ENCODE measurements at places on chromosomes 12 and 14.

- DNase-seq = no peak
Measured at GRCh38 chr12:26726956-26727355, 106.0 kb downstream of the ITPR2 start.

DNA sequence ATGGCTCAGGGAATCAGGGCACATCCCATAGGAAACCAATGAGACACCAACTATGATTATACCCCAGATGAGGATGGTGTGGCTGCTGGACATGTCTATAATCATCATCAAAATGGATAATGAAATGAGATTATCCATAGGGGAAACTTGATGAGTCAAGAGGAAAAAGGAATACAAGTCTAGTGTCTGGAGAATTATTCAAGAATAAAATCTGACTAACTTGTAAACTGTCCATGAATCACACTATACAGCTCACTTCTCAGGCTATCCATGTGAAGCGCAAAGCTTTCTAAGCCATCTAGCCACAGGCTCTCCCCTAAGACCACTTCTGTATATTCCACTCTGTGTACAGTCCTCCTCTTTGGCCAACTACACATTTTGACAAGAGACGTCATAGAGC is 52.5 kb downstream of the DUSP16 start:
- no peak for DNase-seq

GRCh38 chr12:105071981-105072380 is 12.3 kb downstream of the ALDH1L2 start:
- no peak for DNase-seq

DNA sequence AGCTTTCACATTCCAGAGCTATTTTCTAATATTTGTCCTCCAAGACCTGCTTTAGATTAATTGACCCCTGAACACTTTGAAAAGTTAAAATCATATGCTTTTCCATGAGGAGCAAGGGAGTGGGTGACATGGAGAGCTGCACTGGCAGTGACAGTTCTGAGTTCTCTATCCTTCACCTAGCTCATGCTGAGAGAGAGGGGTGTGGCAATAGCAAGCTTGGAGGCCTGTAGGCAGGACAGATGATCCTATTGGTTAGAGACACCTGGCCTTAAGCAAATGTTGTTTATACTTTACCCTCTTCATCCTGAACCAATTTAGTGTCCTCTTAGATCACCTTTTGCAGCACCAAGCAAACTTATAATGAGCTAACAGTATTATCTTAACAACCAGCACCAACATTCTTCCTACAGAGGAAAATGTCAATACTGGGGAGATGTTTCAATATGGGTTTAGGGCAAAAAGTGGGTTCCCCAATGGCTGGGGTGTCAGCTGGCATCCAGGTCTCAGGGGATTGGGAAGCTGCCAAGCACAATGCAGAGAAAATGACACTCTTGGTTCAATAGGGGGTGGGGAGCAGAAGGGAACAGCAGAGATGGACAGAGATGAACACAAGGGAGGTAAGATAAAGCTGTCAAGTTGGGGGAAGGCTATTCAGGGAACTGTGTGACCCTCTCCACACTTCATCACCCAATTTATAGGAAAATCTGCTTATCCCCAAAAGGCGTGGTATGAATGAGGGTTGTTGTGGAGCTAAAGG is 37.0 kb upstream of the PPM1H start:
- no peak for DNase-seq

DNA sequence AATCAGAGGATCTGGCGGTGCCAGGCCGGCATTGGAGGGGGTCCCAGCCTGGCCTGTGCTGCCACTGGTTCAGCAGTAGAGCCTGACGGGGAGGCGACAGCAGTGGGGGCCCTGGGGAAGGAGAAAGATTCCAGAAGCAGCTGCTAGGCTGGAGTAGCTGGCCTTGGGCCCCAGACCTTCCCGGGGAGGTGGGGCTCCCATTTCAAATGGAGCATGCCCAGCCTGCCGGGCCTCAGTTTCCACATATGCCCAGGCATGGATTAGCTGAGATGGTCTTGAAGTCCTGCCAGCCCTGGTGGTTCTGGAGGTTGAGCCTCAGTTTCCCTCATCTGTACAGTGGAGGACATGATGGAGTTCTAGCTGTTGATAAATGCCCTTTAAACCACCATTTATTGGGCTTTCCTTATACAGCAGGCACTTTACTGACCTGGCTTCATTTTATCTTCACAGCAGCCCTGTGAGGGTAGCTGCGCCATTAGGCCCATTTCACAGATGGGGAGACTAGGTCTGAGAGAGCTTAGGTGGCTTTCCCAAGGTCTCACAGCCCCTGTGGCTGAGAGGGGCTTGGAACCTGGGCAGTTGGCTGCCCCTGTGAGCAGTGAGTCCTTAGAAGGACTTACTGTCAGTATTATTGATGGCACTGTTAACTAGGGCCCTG is 21.8 kb downstream of the SH2B3 start:
- DNase-seq = no peak

All from activated naive CD4-positive, alpha-beta T cell (primary cell).